ENCODE measurements at places on chromosomes 3 and 15.

- DNase-seq: no peak
Measured at GRCh38 chr3:54846119-54846518, 81.7 kb downstream of the LRTM1 start.

DNA sequence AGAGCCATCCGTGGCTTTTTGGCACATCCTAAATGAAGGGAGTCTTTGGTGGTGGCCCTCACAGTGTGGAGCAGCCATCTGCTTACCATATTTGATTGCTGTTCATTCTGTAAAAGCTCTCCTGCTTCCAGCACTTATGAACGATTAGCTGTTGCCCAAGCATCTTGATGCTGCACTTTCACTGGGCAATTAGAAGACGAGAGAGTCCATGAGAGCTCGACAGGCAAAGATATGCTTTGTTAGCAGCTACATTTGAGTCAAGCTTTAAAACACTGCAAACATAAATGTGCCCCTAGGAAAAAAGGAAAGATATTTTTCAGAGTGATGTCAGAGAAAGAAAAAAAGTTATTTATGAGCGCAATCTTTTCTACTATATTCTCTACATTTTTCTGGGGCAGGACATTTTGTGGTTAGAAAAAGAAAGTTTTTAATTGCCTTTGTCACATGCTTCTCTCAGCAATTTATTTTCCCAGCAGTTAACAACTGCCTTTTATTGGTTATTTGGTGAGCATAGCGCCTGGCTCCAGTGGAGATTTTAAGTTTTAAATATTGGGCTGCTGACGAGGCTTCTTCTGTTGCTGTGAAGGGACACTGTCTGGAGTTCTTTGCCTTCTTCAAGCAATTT, 468.4 kb downstream of the C3orf38 start:
- no peak for DNase-seq

- no peak for DNase-seq
Measured at GRCh38 chr3:32438596-32439344, 47.1 kb downstream of the CMTM7 start.

DNA sequence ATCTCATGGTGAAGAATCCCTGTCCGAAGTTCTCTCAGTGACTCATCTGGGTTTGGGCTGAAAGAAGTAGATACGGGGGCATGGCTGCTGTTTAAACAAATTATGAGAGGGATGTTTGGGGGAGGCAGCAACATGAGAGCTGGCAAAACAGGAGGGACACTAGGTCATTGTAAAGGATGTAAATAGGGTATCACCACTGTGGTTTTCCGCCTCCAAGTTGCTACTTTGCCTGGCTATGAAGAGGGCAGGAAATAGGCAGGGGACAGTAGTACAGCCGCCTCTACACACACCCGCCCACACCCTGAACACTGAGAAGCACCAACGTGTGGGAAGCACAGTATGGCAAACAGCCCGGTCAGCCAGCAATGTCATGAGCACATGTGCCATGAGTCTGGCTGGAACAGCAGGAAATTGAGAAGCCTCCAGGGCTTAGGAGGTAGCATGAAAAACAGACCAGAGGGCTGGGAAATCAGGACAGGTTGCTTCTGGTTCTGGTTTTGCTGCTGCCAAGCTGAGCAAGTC, 17.1 kb downstream of the HEXA start:
- DNase-seq: no peak

DNA sequence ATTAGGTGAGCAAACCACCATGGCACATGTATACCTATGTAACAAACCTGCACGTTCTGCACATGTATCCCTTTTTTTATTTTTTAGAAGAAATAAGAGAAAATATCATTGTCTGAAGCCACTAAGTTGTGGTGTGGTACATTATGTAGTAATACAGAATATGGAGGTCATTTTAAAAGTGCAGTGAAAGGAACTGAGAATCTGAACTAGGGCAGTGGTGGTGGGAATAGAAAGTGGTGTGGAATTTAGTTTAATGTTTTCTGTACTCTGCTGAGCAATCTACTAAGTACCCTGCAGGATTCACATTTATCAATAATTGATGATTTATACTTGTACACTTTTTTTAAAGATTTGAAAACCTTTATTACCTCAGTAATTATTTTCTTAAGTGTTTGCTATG, 283.5 kb downstream of the CHL1 start:
- DNase-seq: no peak

GRCh38 chr3:104273046-104273649, 1093.6 kb upstream of the ALCAM start:
- DNase-seq: no peak

- DNase-seq: no peak
Measured at GRCh38 chr3:65573548-65574116, 465.1 kb downstream of the MAGI1 start.

Data from hematopoietic multipotent progenitor cell treated with erythropoietin and hydrocortisone succinate and interleukin-3 and kit ligand, for 8 days (in vitro differentiated cells).